ENCODE measurements at places on chromosomes 1 and 21.

DNA sequence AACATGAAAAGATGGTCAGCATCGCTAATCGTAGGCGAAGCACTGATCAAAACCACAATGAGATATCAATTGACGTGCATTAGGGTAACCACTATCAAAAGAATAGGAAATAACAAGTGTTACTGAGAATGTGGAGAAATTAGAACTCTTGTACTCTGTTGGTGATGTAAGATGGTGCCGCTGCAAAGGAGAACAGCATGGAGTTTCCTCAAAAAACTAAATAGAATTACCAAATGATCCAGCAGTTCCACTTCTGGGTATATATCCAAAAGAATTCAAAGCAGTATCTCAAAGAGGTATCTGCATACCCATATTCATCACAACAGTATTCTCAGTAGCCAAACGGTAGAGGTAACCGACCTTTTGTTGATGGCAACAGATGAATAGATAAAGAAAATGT is 8.3 kb upstream of the CD101 start:
- DNase-seq: no peak

GRCh38 chr1:32920833-32921232 is 19.6 kb upstream of the TMEM54 start:
- DNase-seq: no peak

GRCh38 chr1:212188599-212189351 is 96.4 kb upstream of the PPP2R5A start:
- DNase-seq: no peak

DNA sequence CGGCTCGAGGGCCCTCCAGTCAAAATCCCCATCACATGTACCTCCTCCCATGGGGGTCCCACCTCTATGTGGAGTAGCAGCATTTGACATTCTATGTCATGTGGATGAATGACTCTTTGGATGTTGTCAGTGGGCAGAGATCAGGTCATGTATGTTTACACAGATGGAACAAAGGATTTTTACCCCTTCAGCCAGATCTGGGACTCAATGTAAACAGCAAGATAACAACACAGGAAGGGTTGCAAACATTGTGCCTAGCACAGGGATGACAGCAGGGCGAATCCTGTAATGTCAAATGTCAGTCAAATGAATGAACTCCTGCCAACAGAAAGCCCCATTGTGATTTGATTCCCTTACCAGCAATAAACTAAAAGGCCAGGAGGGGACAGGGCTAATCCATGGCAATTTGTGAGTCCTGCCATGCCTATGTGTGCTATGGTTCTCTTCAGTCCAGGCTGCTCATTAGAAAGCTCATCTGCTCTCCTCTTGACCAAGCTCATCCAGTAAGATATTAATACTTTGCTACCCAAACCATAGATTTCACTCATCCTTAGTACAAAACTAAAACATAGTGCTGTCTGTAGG is 60.3 kb downstream of the PGBD5 start:
- DNase-seq: no peak

- DNase-seq: no peak
Measured at GRCh38 chr1:150164224-150164623, 14.5 kb downstream of the PLEKHO1 start.

GRCh38 chr1:152811050-152811449 is 721 bp upstream of the LCE1B start:
- no peak for DNase-seq

- no peak for DNase-seq
Measured at GRCh38 chr1:27509127-27510080, 19.4 kb upstream of the WASF2 start.

- no peak for DNase-seq
Measured at GRCh38 chr21:42081931-42082381, 10.8 kb downstream of the UMODL1 start.

GRCh38 chr1:97050506-97050905 is 328.9 kb downstream of the PTBP2 start:
- no peak for DNase-seq

GRCh38 chr1:26353976-26354820 is at the start of gene CRYBG2:
CRYBG2 (minus strand) TSS chr1:26354130; CDS start chr1:26346657, 7,473 bp downstream.
- DNase-seq: no peak

DNA sequence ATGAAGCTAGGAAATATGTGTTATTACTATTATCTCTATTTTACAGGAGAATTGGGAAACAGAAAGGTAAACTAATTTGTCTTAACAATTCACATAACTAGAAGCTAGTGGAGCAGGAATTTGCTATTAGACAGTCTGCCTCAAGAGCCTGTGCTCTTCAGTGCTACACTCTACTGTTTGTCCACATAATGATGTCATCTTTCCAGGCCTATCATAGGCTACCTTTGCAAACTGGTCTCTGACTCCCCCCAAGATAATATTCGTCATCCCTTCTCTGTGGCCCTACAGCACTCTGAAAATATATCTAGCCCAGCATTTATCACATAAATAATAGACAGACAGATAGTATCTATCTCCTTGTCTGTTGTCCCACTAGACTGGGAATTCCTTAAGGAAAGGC is 34.1 kb downstream of the TRIT1 start:
- no peak for DNase-seq

DNA sequence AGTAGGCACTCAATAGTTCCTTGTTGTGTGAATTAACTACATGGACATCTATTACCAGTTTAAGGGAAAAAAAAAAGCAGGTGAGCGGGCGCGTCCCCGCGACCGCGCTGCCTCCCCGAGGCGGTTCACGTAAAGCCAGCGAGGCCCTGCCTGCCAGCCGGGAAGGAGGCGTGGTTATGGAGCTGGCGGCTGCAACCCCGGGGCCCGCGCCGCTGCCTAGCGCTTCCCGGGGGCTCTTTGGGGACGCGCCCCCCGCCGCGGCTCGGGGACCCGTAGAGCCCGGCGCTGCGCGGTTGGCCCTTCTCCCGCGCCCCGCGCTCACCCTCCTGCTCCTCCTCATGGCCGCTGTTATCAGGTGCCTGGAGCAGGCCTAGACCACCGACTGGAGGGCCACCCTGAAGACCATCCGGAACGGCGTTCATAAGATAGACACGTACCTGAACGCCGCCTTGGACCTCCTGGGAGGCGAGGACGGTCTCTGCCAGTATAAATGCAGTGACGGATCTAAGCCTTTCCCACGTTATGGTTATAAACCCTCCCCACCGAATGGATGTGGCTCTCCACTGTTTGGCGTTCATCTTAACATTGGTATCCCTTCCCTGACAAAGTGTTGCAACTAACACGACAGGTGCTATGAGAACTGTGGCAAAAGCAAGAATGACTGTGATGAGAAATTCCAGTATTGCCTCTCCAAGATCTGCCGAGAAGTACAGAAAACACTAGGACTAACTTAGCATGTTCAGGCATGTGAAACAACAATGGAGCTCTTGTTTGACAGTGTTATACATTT is 2.6 kb upstream of the CC2D1B start:
- no peak for DNase-seq

DNA sequence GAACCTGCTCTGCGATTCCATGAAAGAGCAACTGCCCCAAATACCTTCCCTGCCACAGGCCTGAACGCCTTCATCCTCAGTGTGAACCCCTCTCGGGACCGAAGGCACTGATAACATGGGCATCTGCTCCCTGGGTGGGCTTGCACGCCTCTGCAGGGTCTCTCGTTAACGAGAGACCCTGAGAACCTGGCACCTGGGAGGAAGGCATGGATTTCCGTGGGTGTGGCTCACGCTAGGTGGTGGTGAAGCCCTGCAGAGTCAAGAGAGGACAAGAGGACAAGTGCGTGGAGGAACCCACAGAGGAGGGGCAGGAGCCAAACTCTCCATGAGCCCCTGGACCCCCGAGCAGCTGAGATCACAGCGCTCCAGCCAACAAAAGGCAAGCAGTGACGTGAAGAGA is 26.8 kb upstream of the COL6A2 start:
- DNase-seq: no peak

DNA sequence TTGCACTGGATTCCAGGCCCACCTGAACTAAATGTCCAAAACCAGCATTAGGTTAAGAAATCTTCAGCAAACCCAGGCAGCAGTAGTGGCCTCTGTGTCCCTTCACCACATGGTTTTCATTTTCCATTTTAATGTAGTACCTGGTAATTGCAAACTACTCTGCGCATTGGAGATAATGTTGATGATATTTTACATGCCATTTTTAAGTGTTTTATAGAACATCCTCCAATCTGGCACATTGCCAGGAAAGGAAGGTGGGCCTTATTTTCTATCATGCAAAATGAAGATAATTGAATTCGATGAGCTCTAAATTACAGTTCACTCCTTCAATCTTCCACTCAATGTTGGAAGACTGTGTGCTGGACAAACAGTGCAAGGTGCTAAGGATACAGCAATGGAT is 89.5 kb downstream of the ZC3H11B start:
- no peak for DNase-seq

- no peak for DNase-seq
Measured at GRCh38 chr21:38054334-38054733, 138.1 kb upstream of the KCNJ6 start.

DNA sequence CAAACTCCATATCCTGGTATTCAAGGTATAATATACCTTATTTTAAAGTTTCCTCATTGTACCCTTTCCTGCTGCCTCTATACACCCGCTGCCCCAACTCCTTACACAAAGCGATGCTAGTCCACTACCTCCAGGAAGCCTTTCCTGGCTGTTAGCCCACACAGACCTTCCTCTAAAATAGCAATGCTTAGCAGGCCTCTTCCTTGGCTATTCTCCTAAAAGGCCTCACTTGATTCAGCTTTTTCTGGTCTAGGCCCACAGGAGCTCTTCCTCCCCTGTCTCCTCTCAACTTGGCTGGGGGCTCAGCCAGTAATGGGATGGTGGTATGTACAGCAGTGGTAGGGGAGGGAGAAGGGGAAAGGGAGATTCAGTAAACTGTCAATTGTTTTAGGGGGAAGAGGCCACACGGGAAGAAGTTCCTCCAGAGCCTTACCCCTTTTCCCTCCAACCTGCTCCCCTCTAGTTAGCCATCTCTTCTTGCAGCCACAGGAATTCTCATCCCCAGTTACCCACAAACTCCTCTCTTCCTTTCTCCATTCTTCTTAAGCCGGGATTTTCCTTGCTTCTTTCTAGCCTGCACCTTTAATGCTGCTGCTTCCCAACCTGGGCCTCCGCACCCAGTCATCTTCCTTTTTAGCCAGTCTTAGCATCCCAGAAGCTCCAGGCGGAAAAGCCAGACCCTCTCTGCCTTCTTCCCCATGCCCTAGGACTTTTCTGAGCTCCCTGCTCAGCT is 2.6 kb downstream of the LRRC41 start:
- no peak for DNase-seq

GRCh38 chr1:245684166-245684565 is 529.4 kb downstream of the KIF26B start:
- no peak for DNase-seq
